D341Med (cell line): ENCODE measurements at places on chromosomes 12 and 14.

- no peak for DNase-seq
Measured at GRCh38 chr14:93120517-93120916, 4.8 kb upstream of the ITPK1 start.

DNA sequence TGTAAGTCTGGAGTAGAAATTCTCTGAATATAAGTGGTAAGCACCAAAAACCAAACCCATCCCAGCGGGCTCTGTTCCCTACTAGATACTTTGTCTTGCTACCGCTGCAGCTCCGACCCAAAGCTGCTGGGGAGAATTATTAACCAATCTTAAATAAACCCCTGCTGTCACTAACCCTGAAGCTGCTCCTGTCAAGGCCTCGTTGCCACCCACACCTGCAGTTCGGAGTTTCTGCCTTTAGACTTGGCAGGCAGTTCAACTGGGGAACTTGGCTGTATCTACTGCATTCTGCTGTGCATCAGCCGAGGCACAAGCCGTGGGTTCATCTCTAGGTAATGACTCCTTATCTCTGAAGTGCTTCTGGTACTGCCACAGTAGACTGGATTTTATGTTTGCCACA is 55.5 kb downstream of the PPM1A start:
- DNase-seq = no peak

DNA sequence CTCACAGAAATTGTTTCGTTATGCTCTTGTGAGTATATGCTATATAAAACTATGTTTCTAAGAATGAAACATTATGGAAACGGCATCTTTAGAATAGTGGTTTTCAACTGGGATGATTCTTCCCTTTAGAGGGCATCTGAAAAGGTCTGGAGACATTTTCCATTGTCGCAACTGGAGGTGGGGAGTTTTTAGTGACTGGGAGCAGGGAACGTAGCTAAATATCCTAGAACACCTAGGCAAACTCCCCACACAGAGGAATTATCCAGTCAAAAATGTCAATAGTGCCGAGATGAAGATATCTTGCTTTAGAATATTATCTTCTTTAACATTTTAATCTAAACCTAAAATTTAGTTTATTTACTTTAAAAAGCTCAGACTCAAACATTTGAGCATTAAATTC is 486.1 kb upstream of the FOXG1 start:
- DNase-seq = no peak

DNA sequence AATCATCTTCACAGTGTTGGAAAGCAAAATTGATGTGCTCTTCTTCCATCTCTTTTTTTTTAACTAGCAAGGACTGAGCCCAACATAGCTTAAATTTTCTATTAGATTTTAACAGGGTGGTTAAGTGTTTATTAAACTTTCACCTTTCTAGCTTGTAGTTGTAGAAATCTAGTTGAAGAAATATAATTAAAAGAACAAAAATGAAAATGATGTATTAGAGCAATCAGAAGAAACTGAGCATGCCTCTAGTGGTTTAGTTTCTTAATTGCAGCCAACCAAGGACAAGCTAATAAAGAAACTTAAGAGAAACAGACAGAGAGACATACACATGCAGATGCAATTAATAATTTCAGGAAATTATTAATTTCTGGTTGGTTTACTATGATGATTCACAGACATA is 673.0 kb upstream of the LMO3 start:
- DNase-seq = no peak

- no peak for DNase-seq
Measured at GRCh38 chr12:9947674-9948073, 15.5 kb upstream of the CLEC2A start.

DNA sequence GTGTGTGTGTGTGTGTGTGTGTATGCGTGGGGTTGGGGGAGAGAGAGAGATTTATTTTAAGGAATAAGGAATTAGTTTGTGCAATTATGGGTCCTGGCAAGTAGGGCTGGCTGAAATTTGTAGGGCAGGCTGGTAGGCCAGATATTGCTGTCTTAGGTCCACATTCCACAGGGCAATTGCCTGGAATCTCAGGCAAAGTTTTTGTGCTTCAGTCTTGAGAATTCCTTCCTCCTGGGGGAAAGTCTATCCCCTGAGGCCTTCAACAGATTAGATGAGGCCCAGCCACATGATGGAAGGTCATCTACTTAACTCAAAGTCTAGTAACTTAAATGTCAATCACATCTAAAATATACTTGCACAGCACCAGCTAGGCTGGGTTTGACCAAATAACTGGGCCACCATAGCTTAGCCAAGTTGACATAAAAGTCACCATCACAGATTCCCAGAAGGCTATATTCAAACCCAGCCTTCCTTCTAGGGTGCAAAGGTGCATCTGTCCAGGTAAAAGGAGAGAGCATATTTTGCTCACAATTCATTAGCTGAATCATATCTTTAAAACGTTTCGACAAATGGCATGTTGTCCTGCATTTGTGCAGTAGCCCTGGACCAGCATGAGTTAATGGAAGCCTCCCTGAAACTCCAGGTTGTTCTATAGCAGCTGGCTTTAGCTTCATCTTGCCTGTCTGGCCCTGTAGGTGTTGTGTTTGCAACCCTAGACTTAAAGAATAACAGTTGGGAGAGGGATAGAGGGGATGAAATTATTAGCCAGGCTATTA is 63.1 kb downstream of the C14orf132 start:
- DNase-seq = no peak

DNA sequence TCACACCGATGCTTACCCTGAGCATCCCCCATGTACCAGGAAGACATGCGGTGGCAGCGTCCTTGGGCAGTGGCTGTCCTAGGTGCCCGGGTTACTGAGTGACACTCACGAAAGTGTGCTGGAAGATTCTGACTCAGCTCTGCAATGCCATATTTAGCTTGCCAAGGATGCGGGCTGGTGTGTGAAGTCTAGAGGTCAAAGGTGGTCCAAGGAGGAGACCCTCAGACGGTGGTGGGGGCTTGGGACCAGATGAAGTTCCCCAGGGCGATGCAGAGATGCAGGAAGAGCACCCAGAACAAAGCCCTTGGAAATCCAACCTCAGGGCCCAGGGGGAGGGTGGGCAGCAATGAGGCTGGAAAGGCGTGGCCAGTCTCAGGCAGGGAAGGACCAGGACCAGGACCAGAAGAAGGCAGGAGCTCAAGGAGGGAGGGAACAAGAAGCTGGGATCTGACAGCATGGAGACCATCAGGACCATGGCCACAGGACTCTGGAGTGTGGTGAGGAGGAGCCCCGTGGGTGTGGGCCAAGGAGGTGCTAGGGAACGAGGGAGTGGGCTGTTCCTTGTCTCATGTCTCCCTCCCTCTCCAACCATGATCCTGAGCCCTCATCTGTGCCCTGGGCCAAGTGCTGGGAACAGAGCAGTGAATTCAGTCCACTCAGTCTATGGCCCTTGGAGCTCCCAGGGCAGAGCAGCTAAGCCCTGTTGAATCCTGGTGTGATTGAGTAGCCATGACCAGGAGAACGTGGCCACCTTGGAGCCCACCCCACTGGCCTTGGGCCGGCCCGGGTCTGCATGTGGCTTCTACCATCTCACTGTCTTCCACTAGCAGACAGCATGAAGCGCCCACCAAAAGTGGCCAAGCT is 310.1 kb upstream of the DIO3 start:
- DNase-seq = no peak

DNA sequence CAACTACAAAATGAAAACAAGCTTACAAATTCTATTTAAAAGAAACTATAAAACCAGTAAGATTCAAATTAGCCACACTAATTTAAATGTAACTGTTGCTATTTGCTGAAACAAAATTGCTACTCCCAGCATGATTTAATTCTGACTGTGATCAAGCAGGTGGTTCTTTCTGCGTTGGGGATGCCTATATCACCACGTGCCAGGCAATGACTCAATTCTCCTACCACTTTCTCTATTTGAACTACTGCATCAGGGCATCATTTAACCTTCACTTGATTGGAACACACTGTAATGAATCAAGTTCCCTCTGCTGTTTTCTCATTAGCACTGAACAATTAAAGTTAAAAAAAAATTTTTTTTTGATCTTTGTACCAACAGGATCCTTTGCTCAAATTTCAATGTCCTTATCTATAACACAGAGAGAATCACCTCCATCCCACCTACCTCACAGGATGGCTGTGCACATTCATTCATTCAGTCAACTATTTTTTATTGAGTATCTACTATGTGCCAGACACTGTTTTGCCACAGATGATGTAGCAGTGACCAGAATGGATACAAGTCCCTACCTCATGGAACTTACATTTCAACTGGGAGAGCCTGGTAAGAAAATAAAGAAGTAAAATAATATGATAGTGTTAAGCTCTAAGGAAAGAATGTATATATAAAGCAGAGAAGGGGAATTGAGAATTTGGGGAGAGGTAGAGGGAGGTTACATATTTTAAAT is 8.0 kb upstream of the ACTN1 start:
- DNase-seq = no peak

DNA sequence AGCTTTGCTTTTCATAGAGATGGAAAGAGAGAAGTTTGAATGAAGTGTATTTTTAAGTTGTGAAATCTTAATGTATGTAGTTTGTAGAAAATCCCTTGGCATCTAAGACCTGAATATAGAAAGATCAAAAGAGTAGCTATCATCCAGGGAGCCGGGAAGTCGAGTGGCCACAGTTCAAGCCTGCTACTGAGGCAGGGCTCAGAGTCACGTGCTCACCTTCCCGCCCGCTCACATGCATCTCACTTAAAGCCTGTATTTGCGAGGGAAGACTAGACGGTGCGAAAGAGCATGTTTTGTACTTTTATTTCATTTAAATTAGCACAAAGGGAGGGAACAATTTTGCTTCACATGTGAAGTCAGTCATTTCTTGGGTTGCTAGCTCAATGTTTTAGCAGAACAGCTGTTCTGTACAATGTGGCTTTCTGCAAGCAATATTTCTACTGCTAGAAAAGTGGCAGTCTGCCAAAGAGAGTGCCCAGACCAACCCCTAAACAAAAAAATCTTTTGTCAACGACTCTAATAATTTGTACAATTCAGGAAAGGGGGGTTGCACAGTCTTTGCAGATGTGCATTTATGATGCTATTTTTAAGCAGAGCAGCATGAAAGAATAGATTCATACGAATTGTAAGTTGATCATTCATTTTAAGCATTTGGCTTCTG is 290.7 kb downstream of the NPAS3 start:
- DNase-seq = no peak

DNA sequence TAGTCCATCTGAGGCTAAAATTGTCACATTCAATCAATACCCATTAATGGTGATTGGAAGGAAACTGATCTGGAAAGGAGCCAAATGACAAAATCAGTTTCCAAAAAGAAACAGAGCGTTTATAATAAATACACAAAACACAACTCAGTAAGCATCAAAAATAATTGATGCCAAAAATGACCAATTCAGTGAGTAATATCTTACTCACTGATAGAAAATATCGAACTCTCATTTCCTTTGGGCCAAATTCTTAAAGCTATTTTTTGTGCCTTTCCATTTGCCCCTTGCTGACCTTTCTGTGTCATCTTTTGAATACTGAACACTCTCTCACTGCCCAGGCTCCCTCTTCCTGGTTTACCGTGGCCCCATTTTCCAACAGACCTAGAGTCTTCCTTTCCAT is 22.5 kb upstream of the ATP2B1 start:
- DNase-seq = no peak

GRCh38 chr12:87690236-87690810 is 338.9 kb downstream of the C12orf50 start:
- DNase-seq = no peak

DNA sequence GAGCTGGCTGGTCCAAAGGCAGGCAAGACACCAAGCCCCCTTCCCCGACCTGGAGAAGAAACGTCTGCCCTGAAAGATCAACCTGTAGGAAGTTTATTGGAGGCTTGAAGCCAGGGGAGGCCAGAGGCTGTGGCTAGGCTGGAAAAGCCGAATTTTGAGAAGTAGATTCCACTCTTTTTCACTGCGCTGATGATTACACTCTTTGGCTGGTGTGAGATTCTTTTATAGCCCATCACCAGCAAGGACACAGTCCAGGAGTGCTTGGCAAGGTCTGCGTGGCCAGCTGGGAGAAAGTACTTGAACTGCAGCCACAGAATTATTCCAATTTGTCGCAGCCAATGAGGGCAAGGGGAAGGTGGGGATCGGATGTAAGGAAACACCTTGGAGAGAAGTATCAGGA is 45.0 kb downstream of the SYNE3 start:
- DNase-seq = no peak

- no peak for DNase-seq
Measured at GRCh38 chr12:90268574-90268973, 559.9 kb upstream of the ATP2B1 start.

GRCh38 chr14:57323721-57324120 is 55.0 kb downstream of the AP5M1 start:
- no peak for DNase-seq

DNA sequence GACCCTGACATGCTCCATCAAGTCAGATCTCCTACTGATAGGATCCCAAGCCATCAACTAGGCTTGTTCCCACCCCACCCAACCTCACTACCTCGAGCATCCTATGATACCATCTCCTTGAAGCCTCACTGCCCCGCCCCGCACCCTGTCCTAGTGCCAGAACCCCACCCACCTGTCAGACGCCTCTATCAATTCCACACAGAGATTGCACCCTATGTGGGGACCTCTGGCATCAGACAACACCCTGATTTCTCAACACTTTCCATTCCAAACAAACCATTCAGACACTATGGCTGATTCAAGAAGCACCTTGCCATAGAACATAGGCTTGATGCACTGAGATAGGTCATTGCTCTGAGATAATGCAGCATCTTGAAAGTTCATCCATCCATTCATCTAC is 3.1 kb upstream of the GLTP start:
- DNase-seq = no peak

DNA sequence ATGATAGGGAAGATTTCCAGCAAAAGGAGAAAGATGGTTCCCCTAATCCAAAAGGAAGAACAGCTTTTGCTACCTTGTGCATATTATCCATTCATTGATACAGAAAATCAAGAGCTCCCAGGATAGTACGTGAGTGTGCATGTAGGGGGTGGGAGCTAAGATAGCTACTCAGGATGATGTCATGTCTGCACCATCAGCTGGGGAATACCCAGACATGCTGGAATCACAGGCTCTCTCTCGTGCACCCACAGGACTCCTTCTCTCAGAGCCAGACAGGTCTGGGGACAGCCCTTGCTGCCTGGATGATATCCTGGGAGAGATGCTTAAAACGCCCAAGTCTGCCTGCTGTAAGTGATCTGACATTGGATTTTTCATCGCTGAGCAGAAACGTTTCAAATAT is 38.9 kb downstream of the FOXN3 start:
- DNase-seq = no peak

GRCh38 chr12:60535363-60535762 is 939.5 kb downstream of the SLC16A7 start:
- no peak for DNase-seq

GRCh38 chr12:102951841-102952240 is 5.6 kb upstream of the ASCL1 start:
- no peak for DNase-seq
